ENCODE measurements at places on chromosomes 7 and 10.

GRCh38 chr7:23345601-23346000 lies 46.5 kb downstream of the MALSU1 start:
- no peak for DNase-seq

- no peak for DNase-seq
These were observed 63.4 kb upstream of the STRIP2 start for GRCh38 chr7:129370812-129371211.

DNA sequence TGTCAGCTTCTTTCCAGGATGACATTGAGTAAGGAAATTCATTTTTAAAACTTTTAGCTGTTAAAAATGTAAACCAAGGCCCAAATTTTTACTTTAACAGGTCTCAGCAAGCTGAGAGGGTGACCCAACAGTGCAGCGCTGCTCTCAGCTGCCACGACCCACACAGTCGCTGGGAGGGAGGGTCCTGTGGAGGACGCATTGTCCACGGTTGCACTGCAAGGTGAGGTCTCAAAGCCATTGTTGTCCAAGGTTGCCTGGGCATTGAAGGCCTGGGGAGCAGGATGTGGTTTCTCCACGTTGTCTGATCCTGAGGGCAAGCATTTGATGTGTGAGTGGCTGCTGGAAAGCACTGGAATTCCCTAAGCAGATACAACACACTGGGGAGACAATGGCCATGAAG lies 15.1 kb upstream of the VIPR2 start:
- DNase-seq, result no peak

DNA sequence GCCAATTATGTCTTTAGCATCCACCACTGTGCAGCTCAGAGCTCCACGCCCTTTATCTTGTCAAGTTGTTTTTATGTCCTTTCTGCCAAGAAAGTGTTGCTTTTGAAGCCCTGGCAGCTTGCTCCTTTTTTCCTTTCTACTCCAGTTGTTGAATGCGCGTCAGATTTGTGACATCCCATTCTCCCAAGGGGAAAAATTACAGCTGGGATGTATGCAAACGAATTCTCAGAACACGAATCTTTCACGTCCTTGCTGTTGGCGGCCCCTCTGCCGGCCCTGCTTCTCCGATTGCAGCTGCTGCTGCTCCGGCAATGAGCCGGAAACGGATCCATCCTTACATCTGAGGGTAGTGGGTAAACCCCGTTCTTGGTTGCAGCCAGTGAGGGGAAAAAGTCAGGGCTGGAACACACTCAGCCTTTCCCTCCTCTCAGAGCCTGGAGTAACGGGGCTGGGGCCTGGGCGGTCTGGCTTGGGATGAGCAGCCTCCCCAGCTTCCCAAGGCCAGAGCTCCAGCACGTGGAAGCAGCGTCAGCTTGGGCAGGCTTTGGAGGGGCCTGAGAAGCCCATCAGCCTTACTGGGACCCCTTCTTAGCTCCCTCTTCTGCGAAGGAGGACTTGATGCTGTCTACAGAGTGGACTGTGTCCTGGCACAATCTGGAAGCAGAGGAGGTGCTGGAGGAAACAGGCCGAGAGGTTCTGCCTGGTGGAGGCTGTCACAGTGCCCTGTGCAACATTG lies 79.0 kb upstream of the CHST15 start:
- peak; percentile 11 for DNase-seq

- no peak for DNase-seq
These were observed 193.8 kb downstream of the THSD7A start for GRCh38 chr7:11638011-11638774.

DNA sequence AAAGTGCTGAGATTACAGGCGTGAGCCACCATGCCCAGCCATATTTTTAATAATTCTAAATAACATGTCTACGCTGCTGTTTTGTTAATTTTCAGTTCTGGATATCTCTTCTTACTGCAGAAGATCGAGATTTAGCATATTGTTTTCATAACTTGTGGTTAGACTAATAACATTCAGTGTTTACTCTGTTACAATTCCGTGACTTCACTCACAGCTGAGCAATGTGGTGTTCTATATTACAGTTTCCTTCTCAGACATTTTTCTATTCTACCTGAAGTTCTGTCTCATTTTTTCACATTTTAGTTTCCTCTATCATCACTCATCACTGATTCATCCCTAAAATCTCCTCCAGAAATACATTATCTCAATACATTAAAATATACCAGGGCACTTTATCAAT lies 10.9 kb downstream of the RNF32 start:
- DNase-seq, result no peak

GRCh38 chr7:21076054-21076453 lies 289.4 kb upstream of the SP8 start:
- DNase-seq, result peak; percentile 83

GRCh38 chr10:31099094-31099493 lies 67.4 kb upstream of the ZNF438 start:
- DNase-seq, result no peak

DNA sequence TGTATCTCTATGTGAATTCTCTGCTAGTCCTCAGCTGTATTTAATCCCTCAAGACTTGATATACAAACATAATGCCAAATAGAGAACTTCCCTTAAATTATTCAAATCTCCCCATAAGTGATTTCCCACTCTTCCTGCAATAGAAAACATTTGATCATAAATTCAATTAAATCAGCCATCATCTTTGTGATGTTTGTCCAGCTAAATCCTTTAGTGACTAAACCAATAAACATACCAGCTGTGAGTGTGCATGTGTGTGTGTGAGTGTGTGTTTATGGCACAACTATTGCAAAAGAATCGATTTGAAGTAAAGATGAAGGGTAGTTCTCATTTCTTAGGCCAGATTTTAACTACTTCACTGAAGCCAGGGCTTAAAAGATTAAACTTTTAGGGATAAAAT lies 175.5 kb upstream of the FZD1 start:
- no peak for DNase-seq

DNA sequence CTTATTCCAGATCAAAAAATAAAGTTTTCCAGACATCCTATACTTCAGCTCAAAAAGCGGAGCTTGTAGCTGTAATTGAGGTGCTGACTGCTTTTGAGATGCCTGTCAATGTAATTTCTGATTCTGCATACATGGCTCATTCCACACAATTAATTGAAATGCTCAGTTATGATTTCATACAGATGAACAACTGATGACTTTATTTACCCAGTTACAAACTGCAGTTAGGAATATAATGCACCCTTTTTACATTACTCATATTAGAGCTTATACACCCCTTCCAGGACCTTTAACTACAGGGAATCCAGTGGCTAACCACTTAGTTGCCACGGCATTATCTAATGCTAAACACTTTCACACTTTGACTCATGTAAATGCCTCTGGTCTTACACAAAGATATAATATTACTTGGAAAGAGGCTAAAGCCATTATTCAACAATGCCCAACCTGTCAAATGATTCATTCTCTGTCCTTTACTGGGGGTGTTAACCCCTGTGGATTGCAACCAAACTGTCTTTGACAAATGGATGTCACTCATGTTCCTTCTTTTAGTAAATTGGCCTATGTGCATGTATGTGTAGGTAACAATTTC lies 147.3 kb downstream of the ZNF33B start:
- DNase-seq, result no peak

DNA sequence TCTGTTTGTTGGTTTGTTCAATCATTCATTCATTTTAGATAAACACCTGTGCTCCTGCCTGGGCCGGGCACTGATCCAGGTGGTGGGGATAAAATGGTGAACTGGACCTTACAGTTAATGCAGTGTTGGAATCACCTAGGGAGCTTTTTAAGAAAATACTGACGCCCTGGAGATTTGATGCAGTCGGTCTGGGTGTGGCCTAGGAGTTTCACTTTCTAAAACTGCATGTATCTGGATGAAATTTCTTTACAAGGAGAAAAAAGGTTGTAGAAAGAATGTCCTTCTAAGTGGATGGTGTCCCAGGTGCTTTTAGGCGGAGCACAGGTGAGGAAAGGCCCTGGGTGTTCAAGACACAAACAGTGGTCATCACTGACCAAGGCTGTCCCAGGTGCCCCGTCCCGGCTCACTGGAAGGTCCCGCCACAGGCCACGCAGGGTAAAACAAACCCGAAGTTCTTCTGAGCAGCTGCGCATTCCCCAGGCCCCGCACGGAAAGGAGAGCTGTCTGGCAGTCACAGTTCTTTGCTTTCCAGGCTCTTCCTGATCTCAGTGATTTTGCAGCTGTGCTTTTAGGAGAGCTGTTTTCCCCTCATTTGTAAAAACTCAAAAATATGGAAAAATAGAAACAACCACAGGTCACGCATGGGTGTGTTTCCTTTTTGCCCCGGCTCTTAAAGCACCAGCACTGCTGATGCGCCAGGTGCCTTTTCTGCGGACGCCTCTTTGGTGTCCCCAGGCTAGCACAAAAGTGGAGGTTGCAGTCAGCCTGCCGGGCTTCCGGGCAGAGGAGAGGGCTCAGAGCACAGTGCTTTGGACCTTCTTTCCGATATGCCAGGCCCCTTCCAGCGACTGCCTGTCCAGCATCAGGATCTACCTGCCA lies 161.9 kb downstream of the GRK5 start:
- DNase-seq, result no peak

Data from colonic mucosa (tissue), 4 donors.